ENCODE measurements at places on chromosomes 16 and 17.

- no peak for DNase-seq
These were observed 86.9 kb upstream of the ZNF469 start for GRCh38 chr16:88295671-88296436.

- DNase-seq: no peak
These were observed 31.2 kb downstream of the CTU2 start for GRCh38 chr16:88737298-88738150.

- DNase-seq: no peak
These were observed 85.4 kb downstream of the N4BP1 start for GRCh38 chr16:48524348-48525200.

GRCh38 chr16:69709456-69710084, 16.8 kb downstream of the NQO1 start:
- peak; percentile 35 for DNase-seq

GRCh38 chr16:23484510-23485256, 25.6 kb downstream of the GGA2 start:
- DNase-seq: no peak

GRCh38 chr17:4498461-4499397, at the start of gene SPNS2:
TSS of gene SPNS2 (plus strand) at chr17:4498881. CDS start at chr17:4499048, 167 bp downstream.
- DNase-seq: peak; percentile 76

DNA sequence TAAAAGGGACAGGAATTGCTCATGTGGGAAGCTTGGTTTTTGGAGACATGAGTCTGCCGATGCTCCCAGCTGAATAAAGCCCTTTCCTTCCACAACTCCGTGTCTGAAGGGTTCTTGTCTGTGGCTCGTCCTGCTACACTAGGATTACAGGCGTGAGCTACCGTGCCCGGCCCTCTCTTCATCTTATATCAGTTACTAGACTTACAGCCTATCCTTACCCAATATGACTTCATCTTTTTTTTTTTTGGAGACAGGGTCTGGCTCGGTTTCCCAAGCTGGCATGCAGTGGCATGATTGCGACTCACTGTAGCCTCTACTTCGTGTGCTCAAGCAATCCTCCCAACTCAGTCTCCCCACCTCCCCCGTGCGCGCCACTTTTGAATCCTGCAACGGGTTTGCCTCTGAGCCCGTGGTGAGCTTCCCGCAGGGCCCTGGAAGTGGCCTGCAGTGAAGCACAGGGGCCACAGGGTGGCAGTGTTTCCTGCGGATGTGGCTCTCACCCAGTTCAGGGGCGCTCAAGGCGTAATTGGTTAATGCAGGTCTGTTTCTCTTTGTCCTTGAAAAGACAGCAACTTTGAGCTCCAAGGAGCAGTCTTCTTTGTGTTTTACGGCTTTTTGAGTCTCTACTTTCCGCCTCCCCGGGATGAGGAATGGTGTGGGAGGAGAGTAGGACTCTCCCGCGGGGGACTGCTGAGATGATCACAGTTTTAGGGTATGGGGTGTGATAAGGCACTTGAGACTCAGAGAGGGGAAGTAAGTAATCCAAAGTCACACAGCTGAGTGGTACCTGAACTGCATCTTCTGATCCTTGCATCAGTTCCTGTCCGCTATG, 22.7 kb upstream of the GPRC5B start:
- DNase-seq: no peak

- DNase-seq: no peak
These were observed 57.5 kb downstream of the MARCHF10 start for GRCh38 chr17:62750631-62751051.

- DNase-seq: no peak
These were observed 65.2 kb downstream of the NDE1 start for GRCh38 chr16:15715221-15715620.

DNA sequence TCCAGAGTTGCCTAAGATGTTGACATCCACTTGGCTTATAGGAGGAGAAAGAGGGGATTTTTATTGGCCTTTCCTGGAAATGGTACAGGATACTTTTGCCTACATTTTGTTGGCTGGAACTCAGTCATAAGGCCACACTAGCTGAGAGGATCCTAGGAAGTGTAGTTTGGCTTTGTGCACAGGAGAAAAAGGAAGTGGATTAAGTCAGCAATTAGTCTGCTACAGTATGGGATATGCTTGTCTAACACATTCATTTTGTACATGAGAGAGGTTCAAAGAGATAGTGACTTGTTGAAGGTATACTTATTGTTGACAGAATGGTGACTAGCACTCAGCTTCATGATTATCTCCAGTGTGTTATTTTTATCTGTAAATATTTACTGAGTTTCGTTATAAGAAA, 10.3 kb downstream of the UTP18 start:
- DNase-seq: no peak

DNA sequence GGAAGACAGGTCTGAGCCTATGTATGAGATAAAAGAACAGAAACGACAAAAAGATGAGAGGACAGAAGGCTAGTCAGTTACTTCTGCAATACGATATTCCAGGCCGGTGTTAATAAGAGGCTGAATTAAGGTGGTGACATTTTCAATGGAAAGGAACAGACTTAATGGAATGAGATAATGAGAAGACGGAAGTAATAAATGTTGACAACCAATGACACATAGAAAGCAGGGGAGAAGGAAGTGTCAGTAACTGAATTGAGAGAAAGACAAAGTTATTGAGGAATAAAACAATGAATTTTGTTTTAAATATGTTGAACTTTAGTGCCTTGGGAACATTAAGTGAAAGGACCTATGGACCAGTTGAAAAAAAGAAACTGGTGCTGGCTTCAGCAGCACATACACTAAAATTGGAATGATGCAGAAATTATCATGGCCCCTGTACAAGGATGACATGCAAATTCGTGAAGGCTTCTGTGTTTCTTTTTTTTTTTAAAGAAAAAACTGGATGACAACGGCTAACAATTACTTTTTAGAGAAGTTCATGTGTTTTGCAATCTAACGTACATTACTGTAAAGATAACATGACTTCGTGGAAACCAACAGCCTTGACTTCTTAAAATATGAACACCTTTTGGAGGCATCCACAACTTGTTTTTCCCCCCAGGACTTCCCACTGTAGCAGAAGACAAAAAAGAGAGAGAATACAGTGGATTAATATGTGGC, 18.5 kb upstream of the CPD start:
- no peak for DNase-seq

- DNase-seq: no peak
These were observed 2.2 kb downstream of the SNN start for GRCh38 chr16:11670171-11671131.

DNA sequence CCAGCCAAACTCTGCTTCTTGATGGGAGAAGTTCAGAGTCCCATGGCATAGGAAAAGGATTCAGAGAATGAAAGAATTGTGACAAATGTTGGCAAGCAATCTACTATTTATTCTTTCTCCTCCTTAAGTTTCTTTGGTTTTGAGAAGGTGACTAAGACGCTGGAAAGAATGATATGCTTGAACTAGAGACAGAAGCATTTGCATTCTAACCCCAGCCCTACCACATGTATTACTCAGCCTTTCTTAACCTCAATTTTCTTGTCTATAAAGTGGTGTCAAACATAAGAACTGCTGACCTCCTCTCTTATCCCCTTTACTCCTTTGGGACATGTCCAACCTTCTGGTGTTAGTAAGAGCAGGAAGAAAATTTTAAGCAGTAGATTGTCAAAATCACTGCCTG, 124.7 kb downstream of the HS3ST2 start:
- DNase-seq: no peak

DNA sequence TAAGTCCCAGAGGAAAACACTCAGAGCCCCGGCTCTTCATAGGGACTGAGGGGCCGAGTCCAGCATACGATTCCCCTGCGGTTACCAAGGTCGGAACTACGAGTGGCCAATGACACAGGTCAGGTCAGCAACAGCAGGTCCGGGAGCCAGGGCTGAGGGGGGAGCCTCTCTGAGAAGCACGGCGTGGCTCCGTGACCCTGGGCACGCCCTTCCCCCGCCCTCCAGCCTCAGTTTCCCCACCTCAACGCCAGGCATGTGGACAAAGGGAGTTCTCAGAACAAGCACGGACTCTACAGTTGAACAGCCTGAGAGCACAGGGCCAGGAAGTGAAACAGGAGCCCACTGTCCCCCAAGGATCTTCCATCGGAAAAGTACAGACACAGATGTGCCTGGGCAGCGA, 25.6 kb downstream of the TPSD1 start:
- no peak for DNase-seq

DNA sequence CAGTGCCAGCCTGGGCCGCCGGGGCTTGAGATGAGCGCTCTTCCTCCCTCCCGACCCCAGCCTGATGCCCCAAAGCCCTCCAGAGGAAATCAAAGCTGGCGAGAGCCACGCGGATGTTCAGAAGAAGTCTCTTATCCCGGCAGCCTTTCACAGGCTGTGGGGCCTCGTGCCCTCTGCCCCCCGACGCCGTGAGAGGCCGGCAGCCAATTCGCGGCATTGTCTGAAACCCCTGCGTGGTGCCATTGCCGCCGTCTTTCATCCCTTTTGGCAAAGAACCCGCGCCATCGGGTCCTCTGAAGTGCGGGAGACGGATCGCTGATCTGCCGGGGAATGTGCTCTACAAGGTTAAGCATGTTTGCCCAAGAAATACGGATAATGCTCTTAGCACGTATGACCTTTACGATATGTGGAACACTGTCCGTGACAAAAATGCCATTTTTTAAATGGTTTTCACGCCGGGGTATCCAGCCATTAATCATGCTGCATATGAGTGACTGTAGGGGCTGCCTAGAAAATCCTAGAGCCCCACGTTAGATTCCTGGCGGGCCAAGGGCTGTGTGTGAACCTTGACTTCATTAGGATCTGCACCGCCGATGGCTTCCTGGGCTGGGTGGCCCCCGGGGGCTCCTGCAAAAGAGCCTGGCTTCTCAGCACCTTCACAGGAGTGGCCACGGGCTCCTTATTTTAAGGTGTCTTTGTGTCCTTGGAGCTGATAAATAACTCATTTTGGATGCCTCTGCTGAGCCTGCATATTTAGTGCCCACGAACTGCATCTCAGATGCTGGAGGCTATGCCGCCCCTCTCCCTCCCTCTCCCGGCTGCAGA, 165.1 kb upstream of the TNRC6C start:
- DNase-seq: no peak

DNA sequence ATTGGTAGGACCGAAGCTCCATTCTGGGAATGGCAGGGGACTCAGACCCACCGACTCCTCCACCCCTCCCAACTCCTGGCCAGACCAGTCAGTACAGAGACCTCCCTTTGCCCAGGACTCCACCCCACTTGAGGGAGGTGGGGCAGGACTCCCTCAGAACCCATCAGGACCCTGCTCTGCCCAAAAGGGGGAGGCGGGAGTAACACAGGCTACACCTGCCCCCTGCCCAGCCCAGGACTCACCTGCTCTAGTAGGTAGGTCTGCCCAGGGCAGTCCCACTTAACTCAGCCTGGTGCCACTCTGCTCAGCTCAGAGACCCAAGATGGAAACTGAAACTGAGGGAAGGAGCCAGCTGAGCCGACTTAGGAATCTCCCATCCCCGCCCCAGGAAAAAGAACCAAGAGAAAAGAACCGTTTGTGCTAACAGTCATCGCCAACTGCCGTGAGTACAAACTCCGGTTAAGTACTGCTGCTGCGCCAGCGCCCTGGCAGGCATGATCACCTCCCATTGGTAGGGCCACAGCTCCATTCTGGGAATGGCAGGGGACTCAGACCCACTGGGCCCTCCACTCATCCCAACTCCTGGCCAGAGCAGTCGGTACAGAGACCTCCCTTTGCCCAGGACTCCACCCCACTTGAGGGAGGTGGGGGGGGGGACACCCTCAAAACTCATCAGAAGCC, 503 bp downstream of the DHX58 start:
- no peak for DNase-seq

DNA sequence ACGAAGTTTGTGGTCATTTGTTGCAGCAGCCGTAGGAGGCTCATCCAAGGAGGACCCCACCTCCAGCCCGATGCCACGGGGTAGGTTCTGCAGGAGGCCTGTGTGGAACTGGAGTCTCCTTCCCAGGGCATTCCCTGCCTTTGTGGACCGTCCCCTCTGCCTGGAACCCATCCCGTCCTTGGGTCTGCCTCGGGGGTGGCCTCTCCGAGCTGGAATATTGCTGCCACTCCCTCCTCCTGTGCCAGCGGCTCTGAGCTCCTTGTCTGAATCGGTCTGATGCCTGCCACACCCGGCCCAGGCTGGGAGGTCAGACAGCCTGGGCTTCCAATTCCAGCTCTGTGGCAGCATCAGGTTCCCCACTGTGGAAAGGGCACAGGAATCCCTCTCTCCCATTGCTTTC, 18.8 kb downstream of the DOC2B start:
- DNase-seq: no peak

DNA sequence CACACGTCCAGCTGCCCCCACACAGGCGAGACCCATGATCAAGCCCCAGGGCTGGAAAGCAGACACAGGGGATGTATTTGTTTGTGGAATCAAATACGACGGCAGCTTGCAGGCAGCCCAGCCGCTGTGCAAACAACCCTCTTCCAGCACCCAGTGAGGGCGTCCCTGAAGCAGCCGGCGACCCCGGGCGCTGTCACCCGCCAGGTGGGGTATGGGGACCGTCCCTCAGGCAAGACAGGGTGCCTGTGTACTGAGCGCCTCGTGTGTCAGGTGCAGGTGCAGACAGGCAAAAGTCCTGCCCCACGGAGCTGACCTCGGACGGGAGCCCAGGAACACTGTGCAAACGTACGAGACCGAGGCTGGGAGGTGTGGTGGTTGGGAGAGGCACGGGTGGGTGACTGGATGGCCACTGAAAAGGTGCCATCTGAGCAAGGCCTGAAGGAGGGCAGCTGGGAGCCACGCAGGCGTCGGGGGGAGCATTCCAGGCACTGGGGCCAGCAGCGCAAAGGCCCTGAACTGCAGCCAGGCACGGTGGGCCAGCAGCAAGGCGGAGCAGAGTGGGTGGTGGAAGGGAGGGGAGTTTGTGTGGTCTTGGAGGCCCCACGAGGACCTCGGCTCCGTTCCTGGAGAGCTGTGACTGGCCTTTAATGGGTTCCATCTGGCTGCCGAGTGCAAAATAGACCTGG, 48.5 kb downstream of the CBFA2T3 start:
- DNase-seq: no peak

DNA sequence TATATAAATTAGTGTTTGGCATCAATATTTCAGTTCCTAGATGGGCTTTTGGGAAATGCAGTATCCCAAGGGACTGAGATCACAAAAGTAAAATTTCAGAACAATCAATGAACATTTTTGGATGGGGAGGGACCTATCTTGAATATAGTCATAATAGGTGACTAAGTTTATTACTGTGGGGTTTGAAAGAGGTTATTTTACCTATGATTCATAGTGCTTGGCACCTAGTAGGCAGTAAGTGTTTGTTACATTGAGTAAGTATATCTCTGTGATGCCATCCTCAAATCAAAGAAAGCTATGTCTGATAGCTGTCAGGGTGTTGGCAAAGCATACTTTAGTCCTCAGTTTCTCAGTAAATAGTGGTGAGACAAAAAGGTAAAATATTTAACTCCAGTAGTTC, 36.9 kb downstream of the ZNF207 start:
- no peak for DNase-seq

DNA sequence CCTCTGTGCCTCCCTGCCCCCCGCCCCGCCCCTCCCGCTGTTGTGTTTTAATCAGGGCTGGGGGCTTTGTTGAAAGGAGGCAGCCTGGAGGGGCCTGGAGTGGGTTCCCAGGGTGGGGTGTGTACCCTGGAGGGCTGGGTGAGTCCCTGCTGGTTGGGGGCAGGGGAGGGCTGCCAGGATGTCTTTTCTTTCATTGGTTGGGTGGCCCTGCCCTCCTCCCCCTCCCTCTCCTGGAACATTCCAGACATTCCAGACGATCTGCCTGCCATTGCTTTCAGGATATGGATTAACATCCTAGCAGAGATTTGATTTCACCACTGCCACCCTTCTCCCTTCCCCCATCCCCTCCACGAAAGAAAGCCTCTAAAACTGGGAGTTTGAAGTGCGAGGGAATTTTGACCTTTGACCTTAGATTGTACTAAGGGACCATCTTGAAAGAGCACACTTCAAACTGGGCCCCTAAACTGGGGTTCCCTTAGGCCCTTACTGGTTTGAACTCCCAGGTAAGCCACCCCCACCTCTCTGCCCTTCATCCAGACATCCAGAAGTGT, 25.3 kb downstream of the IGF2BP1 start:
- DNase-seq: no peak
